ENCODE measurements at places on chromosomes 16 and 17. TPM values are rescaled to one million over a fixed set of nuclear protein-coding genes. Genes with fewer than 3 reads are reported as not detected.

DNA sequence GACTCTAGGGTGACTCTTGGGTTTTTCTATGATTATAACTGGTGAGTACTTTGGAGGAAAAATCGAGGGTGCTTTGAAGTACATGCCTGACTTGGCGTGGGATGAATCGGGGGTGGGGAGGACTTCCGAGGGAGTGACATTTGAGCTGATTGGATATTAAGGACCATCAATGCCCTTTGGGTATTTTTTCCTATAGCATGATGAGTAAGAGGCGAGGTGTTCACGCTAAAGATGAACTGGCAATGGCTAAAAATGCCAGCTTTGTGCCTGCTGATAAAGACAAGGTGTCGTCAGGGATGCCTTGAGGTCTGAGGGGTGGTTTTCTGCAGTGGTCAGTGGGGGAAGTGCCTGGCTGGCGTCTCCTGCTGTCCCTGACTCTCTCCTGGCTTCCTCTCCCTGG is 25.3 kb downstream of the USP43 start:
- DNase-seq, result no peak

- DNase-seq, result no peak
These were observed 22.5 kb downstream of the METRNL start for GRCh38 chr17:83101805-83102480.

GRCh38 chr17:77375917-77376651 is 235.3 kb downstream of the SEC14L1 start:
- peak; percentile 83 for DNase-seq

DNA sequence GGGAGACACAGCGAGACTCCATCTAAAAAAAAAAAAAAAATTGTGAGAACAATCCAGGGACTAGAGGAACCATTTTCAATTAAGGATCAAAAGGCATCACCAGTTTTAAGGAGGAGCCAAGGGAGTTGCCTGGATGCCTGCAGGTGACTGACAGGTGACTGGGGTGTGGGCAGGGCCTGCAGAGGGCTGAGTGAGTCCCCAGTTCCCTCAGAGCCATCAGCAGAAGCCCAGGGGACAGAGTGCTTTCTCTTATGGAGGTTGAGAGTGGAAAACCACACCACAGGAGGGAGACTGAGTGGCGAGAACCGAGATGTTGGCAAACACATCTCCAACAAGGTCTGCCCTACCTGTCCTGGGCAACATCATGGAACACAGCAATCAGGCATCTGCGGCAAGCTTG is 27.1 kb upstream of the CREBBP start:
- no peak for DNase-seq

- peak; percentile 21 for DNase-seq
These were observed 848 bp downstream of the CES3 start for GRCh38 chr16:66961914-66962313.

DNA sequence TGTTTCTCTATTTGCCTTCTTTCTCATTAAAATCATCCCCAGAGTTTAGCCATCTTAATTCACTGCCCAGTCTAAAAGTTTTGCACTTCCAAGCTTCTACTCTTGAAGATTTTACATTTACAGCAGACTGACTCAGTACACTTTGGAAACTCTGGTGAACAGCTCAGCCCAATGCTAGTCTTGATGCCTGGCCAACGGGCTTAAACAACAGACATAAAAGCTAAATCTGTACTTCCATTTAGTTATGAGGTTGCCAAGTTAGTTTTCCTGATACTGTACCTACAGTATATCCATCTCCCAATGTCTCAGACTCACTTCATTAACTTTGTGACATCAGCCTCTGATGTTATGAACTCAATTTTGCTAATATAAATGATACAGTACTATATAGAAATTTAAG is 891.8 kb upstream of the SOX9 start:
- DNase-seq, result no peak

DNA sequence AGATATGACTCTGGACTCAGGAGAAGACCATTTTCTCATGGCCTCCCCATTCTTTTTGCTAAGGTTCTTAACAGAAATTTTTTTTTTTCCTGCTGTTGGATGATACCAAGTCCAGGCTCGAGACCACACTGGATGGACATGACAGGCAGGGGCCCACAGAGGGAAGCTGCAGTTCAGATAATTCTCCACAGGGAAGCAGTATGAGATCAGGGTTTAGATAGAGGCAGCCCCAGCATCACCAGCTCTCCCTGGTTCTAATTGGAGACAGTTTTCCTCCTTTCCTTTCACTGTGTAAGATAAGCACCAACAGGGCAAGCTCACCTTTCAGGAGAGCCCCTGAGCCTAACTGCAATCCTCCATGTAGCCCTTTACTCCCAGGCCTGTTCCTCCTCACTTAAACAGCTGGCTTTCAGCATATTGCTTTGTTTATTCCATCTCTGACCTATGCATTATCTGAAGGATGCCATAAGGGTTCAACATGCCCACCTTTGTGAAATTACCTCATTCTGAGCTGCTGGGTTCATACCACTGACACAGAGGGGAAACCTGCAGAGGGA is 108.1 kb downstream of the SNX11 start:
- DNase-seq, result no peak

DNA sequence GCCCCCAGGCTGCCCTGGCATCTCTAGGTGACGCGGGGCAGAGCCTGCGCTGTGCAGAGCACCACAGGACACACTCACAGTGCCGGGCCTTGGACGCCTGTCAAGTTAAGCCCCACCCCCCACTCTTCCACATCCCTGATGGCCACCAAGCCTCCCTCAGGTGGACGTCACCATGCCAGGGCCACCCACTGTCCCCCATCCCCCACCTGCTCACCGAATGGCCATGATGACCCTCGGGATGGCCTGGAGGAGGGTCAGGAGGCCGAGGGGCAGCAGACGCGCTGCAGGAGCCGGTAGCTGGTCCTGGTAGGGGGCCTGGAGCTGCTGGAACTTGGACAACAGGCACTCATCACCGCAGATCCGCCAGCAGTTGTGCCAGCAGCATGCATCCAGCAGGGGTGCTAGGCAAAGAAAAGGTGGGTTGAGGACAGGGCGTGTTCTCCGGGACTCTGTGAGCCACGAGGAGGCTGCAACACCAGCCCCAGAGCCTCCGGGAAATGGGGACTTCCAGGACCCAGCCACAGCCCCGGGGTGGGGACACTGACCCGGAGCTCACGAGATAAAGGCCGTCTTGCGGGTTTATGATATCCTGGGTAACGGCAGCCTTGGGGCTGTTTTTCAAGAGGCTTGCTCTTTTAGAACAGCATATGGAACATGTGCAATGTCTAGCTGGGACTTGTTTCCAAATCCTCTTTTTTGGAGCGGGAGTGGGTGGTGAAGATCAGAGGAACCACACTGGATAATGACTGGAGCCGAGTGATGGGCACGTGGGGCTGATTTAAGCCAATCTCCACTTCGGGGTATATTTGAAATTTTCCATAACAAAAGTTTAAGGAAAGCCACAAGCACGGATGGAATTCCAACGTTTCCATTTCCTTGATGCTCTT is 11.4 kb downstream of the C16orf95 start:
- no peak for DNase-seq

DNA sequence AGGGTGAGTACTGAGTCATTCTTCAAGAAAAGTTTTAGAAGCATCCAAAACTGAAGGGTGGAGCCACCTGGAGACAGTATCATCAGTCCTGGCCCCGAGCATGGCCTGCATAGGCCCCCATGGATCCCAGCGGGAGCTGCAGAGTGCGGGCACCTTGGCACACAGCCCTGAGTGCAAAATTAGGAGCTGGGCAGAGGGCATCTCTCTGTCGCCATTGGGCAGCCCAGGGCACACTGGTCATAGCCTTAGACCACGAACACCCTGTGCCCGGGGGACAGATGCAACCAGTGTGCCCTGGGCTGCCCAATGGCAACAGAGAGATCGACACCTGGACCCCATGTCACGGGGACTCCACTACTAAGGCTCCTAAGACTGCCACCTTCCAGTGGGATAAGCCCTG is 14.6 kb downstream of the MAPT start:
- DNase-seq, result no peak

Gene SPAG9
- 58.5 TPM for total RNA-seq

Gene NLRC3
- total RNA-seq, result 80.7 TPM

Gene CDH8
- not detected for total RNA-seq

All from activated CD4-positive, alpha-beta T cell treated with anti-CD3 and anti-CD28 coated beads, Interleukin-2, amount 10 ng/mL, durations not matched to agents 7 days and 5 days (primary cell).